ENCODE measurements at places on chromosomes 16 and 17.

GRCh38 chr16:54285414-54286089 lies 1.0 kb downstream of the IRX3 start:
- H3K4me3 ChIP-seq: peak overlapping the region; percentile 28
- no peak for DNase-seq
- H3K27me3 ChIP-seq: peaks cover 17% of the 10 kb centered on the region

- no peaks in the 10 kb centered on the region for H3K27me3 ChIP-seq
- no peak overlapping the region for H3K27ac ChIP-seq
- no peak overlapping the region for H3K4me3 ChIP-seq
- DNase-seq: no peak
Observed at GRCh38 chr16:10678655-10679054, 16.1 kb downstream of the TEKT5 start.

GRCh38 chr17:44200478-44201155 lies 933 bp upstream of the ATXN7L3 start:
- peak overlapping the region; percentile 98 for H3K27ac ChIP-seq
- H3K4me1 ChIP-seq: no peaks in the 10 kb centered on the region
- H3K36me3 ChIP-seq: no peaks in the 10 kb centered on the region
- no peaks in the 10 kb centered on the region for H3K27me3 ChIP-seq
- peak overlapping the region; percentile 70 for H3K4me3 ChIP-seq

GRCh38 chr17:48740537-48740936 lies 12.0 kb upstream of the HOXB13 start:
- no peak for DNase-seq
- H3K4me3 ChIP-seq: no peak overlapping the region
- no peak overlapping the region for H3K27ac ChIP-seq
- no peaks in the 10 kb centered on the region for H3K4me1 ChIP-seq
- H3K27me3 ChIP-seq: peaks cover 67% of the 10 kb centered on the region

DNA sequence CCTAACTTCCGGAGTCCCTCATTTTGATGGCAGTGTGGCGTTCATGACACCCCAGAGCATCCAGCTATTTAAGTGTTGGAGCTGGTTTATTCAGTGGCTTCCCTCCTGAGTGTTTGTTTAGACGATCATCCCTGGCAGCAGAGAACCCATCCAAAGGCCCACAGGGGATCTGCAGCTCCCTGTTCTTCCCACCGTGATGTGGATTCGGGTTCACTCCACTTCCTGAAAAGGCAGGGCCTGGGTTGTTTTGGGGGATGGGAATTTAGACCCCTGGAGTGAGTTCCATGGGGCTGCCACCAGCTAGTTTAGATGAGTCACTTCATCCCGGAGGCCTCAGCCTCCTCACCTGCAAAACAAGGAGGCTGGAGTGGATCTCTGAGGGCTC lies 2.3 kb downstream of the KSR1 start:
- peak overlapping the region; percentile 92 for H3K27ac ChIP-seq
- DNase-seq: no peak
- H3K36me3 ChIP-seq: no peaks in the 10 kb centered on the region

DNA sequence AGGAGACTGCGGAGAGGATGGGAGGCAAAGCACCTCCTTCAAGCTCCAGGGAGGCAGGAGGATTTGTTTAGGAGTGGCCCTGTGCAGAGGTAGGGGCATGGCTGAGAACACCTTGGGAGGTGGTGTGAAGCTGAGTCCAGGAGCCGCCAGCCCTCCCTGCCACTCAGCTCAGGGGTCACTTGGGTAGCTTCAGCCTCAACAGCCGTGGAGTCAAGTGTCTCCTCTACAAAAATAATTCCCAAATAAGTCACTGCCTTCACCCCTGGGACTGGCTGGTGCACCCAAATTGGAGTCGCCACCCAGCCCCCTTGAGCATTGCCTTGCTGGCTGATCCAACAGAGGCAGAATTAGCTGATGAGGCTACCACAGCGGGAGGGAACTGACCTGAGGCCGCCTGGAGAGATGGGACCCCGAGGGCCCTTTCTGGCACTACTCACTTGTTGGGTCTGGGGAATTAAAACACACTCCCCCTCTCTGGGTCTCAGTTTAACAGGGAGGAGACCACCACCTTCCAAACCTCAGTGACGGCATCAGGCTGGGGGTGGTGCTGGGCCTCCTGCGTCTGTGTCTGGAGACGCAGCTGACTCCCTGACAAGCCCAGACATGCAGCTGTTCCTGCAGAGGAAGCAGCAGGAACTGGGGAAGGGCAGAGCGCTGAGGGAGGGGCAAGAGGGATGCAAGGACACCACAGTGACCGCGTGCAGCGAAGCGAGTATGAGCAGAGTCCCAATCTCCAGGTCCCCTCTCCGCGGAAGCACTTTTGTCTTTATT lies 87.9 kb upstream of the TOB1 start:
- peak overlapping the region; percentile 72 for H3K27ac ChIP-seq
- peak; percentile 61 for DNase-seq
- H3K27me3 ChIP-seq: no peaks in the 10 kb centered on the region
- H3K4me3 ChIP-seq: no peak overlapping the region
- no peaks in the 10 kb centered on the region for H3K36me3 ChIP-seq

DNA sequence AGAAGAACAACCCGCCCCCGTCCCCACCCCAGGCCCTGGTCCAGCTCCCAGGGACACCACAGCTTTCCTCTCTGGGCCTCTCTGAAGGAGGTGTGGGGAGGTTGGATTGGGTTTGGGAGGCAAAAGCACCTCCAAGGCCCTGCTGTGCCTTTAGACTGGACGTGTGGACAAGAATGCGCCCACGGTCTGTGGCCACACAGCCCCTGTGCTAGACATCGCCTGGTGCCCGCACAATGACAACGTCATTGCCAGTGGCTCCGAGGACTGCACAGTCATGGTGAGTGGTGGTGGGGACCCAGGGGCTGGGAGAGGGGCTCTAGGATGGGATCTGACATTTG lies 3.0 kb downstream of the CORO1A start:
- DNase-seq: no peak
- H3K4me3 ChIP-seq: no peak overlapping the region
- H3K27ac ChIP-seq: no peak overlapping the region
- H3K4me1 ChIP-seq: peaks cover 8% of the 10 kb centered on the region
- no peaks in the 10 kb centered on the region for H3K27me3 ChIP-seq

DNA sequence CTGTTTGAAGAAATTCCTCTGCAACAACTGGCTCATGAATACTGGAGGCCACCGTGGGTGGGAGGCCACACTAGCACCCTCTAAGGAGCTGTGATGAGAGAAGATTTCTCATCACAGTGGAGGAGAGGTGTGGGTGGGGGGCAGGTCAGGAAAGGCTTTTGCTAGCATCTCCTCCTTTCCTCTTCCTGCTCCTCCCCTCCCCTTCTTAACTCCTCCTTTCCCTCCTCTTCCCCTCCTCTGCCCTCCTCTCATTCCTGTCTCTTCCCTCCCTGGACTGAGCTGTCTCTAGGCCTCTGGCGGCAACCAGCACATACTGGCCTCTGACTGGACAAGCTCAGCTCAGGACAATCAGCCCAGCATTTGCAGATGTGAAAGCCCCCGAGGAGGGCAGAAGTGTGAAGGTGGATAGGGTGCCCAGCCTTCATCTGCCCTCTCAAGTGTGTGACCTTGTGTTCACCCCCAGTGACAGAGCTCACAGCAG lies 19.0 kb upstream of the LHX1 start:
- H3K4me3 ChIP-seq: no peak overlapping the region
- H3K27ac ChIP-seq: no peak overlapping the region
- no peak for DNase-seq
- H3K36me3 ChIP-seq: no peaks in the 10 kb centered on the region
